Amniotic epithelial cell (primary cell): ENCODE measurements at places on chromosomes 5 and 9.

DNA sequence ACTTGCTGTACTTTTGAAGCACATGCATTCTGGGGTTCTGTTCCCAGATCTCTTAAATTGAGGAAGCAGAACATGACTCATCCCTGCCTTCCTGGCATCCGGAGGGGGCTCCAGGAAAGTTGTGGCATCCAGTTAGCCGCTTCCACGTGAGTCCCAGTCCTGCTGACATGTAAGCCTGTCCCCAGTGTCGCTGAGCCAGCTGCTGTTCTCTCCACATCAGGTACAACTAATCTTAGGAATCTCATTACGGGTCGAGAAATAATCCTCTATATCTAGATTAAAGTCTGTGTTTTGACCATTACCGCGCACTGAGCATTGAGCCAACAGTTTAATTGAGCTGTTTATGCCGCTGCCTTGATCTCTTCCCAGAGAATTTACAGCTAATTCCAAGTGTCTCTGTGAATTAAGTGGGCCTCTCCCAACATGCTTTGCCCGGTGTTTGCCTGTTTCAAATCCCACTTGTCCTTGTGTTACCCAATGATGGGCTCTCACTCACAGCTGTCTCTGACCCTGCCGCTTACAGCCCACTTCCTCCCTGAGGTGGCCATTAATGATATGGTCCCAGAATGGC, 10.5 kb upstream of the SHB start:
- peak; percentile 44 for DNase-seq

GRCh38 chr5:62649476-62650113, 71.0 kb downstream of the LRRC70 start:
- no peak for DNase-seq

- DNase-seq = no peak
These were observed 128.9 kb upstream of the ERCC6L2 start for GRCh38 chr9:95746408-95747180.

DNA sequence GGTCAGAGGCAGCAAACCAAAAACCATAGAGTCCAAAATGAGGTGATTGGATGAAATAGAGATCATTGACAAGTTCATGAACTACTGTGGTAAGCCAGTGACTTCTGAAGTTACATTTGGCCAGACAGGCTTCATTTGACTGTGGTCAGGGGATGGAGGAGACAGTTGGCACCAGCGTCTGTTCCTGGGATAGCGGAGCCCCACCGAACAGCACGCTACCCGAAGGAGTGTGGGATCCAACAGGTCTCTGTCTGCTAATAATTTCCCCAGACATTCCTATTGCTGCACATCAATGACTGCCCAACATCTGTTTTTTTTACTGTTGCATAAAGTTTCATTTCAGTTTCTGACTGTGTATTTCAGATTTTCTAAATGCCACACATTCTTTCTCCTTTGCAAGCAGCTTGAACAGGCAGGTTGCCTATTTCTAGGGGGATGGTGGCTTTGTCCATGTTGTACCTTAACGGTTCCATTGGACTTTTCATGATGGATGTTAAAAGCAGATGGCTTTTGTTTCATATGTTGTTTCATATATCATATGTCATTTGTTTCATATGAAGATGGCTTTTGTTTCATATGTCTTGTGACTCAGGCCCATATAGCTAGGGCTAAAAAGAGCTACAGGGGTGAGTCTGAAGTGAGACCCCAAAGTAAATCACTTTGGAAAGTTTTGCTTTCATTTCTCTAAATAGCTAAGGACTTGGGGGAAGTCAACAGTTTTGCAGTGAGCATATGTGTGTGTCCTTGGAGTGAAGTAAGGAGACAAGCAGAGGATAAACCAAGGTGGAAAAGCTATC, 180.8 kb downstream of the GOLPH3 start:
- peak; percentile 73 for DNase-seq

- no peak for DNase-seq
These were observed 11.3 kb upstream of the IGFBPL1 start for GRCh38 chr9:38435521-38435920.

GRCh38 chr9:71210326-71210725, 88.9 kb upstream of the TRPM3 start:
- DNase-seq = no peak

- DNase-seq = no peak
These were observed 237.9 kb downstream of the TMEM38B start for GRCh38 chr9:105932276-105932675.

DNA sequence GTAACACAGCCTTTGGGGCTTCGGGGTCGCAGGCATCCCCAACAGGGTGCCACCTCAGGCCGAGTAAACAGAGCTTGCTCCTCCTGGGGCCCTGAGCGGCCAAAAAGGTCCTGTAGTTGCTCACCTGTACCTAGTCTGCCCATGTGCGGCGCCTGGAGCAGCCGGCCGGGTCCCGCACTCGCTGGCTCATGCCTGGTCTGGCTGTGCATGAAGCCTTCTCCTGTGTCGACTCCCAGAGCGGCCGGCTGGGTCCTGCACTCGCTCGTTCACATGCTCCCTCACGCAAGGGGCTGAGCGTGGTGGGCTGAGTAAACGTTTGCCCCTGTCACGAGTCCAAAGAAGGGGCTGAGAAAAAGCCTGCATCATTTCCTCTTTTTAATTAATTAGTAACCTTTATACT, 162.4 kb upstream of the TUT7 start:
- no peak for DNase-seq

DNA sequence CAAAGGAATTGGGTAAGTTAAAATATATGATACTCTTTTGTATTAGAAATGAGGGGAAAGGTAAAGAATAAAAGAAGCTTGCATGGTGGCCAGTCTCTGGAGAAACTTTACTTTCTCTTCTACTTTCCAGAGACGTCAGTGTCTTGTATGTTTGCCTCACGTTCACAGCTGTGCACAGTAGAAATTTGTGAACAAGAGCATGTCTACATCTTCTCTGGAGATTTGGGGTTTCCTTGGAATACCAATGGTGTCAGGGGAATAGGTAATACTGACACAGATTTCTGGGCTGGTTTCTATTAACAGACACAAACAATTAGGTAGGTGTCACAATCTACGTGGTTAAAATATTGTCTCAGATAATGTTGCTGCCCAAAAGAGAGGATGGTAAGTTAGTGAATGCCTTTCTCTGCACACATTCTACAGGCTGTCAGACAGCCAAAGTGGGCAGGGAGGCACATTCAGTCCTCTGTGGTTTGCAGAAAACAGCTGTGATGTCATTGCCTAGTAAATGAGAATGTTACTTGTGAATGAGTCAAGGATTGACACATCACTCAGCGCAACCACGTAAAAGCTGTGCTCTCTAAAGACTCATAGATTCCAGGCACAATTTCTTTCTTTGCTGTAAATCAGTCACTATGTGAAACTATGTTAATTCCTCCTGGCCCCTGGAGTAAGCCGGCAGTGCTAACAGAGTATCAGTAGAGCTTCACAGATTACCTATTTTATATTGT, 397.1 kb downstream of the MAN2A1 start:
- DNase-seq = peak; percentile 100

DNA sequence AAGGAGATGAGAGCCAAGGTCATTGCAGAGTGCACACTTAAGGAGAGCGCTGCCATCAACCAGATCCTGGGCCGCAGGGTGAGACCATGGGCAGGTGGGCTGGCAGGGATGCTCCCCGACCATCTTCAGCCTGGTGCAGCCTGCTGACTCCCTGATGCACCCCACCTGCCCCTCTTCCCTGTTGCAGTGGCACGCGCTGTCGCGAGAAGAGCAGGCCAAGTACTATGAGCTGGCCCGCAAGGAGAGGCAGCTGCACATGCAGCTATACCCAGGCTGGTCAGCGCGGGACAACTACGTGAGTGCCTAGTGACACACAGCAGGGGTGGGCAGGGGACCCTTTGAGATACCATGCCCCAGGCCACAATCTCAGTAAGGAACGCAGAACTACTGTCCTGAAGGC, 28.3 kb downstream of the TCF7 start:
- no peak for DNase-seq

DNA sequence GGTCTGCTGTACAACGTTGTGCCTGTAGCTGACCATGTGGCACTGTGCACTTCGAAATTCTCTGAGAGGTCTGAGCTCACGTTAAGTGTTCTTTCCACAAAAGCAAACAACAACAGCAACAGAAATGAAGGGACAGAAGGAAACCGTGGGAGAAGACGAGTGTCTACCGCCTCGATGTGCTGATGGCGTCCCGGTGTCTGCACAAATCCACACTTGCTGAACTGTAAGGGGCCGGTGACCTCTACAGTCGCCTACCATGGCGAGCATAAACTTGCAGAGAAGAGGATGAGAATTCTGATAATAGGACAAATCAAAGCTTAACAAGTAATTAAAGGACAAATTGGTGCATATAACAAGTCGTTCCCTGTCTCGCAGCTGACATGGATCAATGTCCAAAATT, 114.0 kb downstream of the ADAMTS2 start:
- DNase-seq = no peak

GRCh38 chr5:90949469-90950358, 391.1 kb downstream of the ADGRV1 start:
- DNase-seq = no peak

DNA sequence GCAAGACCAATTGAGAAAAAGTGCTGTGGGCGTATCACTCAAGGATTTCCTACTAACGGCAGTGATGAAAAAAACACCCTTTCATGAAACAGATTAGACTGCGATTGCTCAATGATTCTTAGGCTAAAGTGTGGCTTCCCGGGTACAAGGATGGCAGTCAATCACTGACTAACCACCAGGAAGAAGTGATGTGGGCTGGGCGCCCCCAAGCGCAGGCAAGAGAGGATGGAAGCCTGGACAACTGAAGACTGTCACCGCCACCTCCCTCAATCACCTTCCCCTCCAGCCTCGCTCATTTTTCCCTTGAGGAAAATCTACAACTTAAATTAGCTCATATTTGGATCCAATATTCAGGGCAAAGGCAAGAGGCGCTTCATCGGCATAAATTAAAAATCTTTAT, 707.2 kb downstream of the MTRR start:
- DNase-seq = no peak

- peak; percentile 85 for DNase-seq
These were observed 29.3 kb upstream of the ANKH start for GRCh38 chr5:14900693-14901461.

GRCh38 chr9:98774746-98775145, 21.6 kb downstream of the ANKS6 start:
- no peak for DNase-seq

DNA sequence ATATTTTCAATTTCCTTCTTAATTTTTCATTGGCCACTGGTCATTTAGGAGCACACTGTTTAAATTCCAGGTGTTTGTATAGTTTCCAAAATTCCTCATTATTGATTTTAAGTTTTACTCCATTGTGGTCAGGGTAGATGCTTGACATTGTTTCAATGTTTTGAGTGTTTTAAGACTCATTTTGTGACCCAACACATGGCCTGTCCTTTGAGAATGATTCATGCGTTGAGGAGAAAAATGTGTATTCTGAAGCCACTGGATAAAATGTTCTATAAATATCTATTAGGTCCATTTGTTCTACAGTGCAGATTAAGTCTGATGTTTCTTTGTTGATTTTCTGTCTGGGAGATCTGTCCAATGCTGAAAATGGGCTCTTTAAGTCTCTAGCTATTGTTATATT, 24.4 kb upstream of the FNIP1 start:
- DNase-seq = no peak

GRCh38 chr5:14186059-14186830, 43.1 kb downstream of the TRIO start:
- peak; percentile 70 for DNase-seq

DNA sequence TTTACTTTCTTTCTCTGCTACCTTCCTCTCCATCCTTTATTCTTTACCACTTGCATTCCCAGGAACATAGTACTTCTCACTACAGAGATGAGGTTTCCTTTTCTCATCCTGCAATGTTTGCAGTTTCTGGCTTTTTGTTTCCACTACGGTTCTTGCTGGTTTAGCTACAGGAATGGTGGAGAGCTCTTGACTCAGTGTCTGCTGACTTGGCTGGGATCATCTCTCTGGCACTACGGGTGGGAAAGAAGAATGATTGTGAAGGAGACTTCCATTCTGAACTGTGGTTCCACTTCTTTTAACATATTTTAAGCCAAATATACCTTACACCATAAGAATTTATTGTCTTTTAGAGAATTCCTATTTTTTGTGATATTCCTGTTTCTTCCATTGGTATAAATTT, 65.1 kb downstream of the NREP start:
- DNase-seq = peak; percentile 33

DNA sequence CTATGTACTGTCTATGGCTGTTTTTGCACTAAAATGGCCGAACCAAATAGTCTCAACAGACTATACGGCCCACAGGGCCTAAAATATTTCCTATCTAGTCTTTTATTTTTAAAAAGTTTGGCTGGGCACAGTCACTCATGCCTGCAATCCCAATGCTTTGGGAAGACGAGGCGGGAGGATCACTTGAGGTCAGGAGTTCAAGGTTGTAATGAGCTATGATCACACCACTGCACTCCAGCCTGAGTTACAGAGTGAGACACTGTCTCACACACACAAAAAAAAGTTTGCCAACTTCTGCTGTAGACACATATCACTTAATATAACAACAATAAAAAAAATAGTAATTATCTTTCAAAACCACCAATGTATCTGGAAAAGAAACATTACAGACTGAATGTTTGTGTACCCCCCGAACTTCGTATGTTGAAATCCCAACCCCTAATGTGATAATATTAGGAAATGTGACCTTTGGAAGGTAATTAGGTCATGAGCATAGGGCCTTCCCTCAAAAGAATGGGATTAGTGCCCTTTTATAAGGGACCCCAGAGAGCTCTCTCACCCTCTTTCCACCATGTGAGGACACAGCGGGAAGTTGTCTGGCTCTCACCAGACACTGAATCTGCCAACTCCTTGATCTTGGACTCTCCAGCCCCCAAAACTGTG, 53.5 kb upstream of the HK3 start:
- DNase-seq = no peak

DNA sequence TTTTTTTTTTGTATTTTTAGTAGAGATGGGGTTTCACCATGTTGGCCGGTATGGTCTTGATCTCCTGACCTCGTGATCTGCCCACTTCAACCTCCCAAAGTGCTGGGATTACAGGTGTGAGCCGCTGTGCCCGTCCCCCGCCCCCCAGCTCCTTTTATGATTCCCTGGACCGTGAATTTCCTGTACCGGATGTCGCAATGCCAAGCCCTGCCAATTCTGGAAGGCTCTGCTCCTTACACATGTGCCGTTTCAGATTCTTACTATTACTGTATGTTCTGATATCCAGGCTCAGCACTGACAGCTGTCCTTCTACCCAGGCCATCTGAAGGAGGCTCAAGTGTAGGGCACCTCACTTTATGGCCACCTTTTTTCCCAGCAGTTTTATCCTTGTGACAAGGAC, 100.1 kb downstream of the PLCXD3 start:
- DNase-seq = peak; percentile 19

DNA sequence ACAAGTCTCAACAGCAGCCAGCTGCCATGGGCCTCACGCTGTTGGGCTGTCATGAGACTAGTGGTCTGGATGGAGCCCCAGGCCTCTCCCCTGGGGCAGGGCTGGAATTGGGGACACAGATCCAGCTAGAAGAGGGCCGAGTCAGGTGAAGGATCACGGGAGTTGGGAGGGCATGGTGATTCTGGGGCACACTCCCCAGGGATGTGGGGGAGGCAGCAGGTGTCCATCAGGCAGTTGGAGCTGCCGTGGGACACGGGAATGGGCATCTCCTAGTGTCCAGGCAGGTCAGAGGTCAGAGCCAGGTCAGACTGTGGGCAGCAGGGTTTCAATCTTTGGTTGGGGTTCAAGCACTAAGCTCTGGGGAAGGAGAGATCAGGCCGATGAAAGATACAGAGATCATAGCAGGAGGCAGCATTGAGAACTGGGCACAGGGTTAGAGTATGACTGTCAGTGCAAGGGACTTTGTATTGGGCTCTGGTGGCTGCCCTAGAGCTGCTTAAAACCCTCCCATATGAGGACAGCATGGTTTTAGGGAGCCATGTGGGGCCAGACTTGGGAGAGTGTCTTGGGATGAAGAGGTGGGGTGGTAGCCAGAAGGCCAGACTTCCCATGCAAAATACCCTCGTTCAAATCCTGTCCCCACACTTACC, 59.2 kb downstream of the ARHGEF37 start:
- DNase-seq = no peak
